ENCODE measurements at places on chromosomes 2 and 18.

- no peak overlapping the region for H3K4me3 ChIP-seq
- H3K27ac ChIP-seq = no peak overlapping the region
- no peaks in the 10 kb centered on the region for H3K4me1 ChIP-seq
- DNase-seq = no peak
- no peaks in the 10 kb centered on the region for H3K36me3 ChIP-seq
These were observed 75.2 kb upstream of the CTDP1 start for GRCh38 chr18:79604205-79604912.

- H3K4me3 ChIP-seq = no peak overlapping the region
- H3K27ac ChIP-seq = peak overlapping the region; percentile 92
- DNase-seq = no peak
- H3K27me3 ChIP-seq = no peaks in the 10 kb centered on the region
- peaks cover 8% of the 10 kb centered on the region for H3K36me3 ChIP-seq
These were observed 37.5 kb downstream of the MGAT4A start for GRCh38 chr2:98693477-98693876.

DNA sequence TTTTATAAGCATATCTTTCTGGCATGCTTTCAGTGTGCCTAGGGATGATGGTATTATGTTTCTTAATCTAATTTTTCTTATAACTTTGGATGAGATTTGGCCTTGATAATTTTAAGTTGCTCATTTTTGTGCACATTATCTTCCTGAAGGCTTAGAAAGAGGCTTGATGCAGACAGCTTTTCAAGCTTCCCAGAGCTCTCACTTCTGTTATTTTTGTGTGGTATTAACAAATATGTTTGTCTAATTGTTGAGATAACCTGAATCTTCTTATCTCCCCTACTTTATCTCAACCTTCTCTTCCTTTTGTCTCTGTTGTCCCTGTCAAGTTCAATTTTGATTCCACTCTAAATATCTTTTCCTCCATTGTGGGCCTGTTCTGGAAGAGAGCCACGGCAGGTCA lies 113.2 kb upstream of the LRRTM1 start:
- H3K36me3 ChIP-seq = no peaks in the 10 kb centered on the region
- no peaks in the 10 kb centered on the region for H3K4me1 ChIP-seq
- H3K27ac ChIP-seq = no peak overlapping the region
- no peak overlapping the region for H3K4me3 ChIP-seq
- no peak for DNase-seq
- no peaks in the 10 kb centered on the region for H3K27me3 ChIP-seq

DNA sequence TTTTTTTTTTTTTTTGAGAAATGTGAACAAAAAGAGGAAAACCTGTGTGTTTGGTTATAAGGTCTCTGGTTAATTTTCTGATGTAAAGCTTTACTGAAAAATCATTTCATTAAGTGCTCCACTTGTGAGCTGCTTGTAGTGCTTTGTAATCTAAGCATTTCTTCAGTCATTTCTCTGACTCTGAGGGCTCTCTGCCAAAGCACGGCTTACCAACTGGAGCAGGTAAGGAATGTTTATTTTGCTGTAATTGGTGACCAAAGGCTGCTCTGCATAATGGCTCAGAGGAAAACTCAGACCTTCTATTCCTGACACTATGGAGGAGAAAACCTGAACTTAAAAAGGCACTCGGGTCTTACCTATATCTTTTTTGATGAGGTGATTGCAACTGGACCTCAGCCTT lies 848.8 kb downstream of the MBD2 start:
- no peaks in the 10 kb centered on the region for H3K36me3 ChIP-seq
- H3K4me1 ChIP-seq = no peaks in the 10 kb centered on the region
- no peaks in the 10 kb centered on the region for H3K27me3 ChIP-seq
- no peak overlapping the region for H3K4me3 ChIP-seq
- no peak for DNase-seq
- H3K27ac ChIP-seq = no peak overlapping the region

GRCh38 chr2:86238354-86238753 lies 39.1 kb downstream of the MRPL35 start:
- H3K27ac ChIP-seq = no peak overlapping the region
- no peaks in the 10 kb centered on the region for H3K36me3 ChIP-seq
- peaks cover 7% of the 10 kb centered on the region for H3K4me1 ChIP-seq

DNA sequence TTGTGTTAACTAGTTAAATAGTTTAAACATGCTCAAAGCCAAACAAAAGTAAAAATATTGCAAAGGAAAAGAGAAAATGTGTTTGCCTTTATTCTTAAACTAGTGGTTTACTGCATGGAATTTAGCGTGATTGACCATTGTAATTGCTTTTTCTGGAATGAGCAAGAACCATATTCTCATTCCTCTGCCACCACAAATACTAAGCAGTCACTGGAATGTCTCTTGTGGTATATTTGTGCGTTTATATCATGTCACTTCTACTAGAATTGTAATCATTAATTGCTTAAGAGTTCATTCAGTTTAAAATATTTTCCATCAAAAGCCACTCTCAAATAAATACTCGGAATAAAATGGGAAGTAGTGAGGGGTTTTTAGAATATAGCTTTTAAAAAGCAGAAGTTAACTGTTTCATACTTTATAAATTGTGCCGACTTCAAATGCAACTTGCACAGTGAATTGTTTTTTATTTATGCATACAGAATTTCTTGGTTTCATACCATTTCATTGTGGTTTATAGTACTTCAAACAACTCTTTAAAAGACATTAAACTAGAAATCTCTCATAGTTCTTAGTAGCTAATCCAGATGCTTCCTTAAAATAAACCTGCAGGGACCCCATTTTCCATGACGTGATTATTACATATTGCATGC lies 288.1 kb downstream of the EPHA4 start:
- no peak overlapping the region for H3K4me3 ChIP-seq
- no peaks in the 10 kb centered on the region for H3K36me3 ChIP-seq
- no peak overlapping the region for H3K27ac ChIP-seq
- no peak for DNase-seq
- no peaks in the 10 kb centered on the region for H3K4me1 ChIP-seq
- peaks cover 5% of the 10 kb centered on the region for H3K27me3 ChIP-seq

GRCh38 chr2:222912117-222912516 lies 51.3 kb downstream of the ACSL3 start:
- DNase-seq = no peak
- H3K4me3 ChIP-seq = no peak overlapping the region
- peaks cover 11% of the 10 kb centered on the region for H3K36me3 ChIP-seq
- no peaks in the 10 kb centered on the region for H3K27me3 ChIP-seq
- H3K4me1 ChIP-seq = peaks cover 8% of the 10 kb centered on the region

- H3K4me3 ChIP-seq = no peak overlapping the region
- DNase-seq = no peak
- H3K27ac ChIP-seq = no peak overlapping the region
- H3K4me1 ChIP-seq = no peaks in the 10 kb centered on the region
These were observed 1065.1 kb upstream of the NRXN1 start for GRCh38 chr2:52097071-52097470.

All from activated CD4-positive, alpha-beta memory T cell treated with anti-CD3 and anti-CD28 coated beads for 36 hours (primary cell).